ENCODE measurements at places on chromosomes 5 and 9. TPM values are rescaled to one million over a fixed set of nuclear protein-coding genes. Genes with fewer than 3 reads are reported as not detected.

- DNase-seq: peak; percentile 47
Observed at GRCh38 chr5:134406390-134406789, 5.3 kb downstream of the CDKN2AIPNL start.

DNA sequence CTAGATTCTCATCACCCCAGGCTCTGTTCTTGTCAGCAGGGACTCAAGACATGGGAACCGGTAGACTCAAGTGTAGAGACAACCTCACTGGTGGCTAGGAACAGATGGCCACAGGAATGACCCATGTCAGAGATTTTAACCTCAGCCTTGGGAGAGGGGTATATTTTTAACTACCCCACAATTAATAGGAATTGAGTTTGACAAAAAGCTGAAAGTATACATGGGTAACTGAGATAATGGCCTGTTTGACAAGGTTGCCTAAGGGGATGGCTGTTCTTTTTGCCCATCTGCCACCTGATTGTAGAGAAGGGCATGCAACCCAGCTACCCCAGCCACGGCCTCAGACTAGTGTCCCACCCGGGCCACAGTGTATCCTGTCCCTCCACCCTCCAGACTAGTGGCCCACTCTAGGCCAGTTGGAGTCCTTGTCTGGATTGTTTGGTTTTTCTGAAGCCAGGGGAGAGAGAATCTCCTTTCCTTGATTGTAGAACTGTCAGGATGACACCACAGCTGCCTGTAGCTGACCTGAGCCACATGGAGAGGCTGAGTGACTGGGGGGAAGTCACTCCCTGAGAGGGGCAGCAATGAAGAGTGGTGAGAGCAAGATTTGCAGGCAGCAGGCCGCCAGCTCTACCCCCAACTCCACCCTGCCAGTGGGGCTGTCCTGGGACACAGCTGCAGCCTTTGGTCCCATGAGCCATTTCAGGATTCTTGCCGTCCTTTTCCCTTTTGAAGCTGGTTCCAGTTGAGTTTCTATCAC is 14.6 kb upstream of the ANGPTL2 start:
- no peak for DNase-seq

DNA sequence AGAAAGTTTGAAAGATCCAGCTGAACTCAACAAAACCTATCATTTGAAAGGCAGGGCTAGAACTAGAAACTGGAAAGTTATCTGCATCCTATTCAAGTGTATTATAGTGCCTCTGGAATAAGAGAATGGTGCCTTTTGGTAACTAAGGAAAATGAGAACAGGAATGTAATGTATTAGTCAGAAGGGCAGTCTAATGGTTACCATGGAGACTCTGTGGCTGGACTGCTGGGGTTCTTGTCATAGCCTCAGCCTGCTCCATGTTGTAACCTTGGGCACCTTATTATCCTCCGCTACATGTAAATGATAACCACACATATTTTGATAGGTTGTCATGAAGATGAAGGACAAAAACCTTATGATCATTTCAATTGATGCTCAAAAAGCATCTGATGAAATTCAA is 24.6 kb upstream of the IFNB1 start:
- DNase-seq: peak; percentile 64

DNA sequence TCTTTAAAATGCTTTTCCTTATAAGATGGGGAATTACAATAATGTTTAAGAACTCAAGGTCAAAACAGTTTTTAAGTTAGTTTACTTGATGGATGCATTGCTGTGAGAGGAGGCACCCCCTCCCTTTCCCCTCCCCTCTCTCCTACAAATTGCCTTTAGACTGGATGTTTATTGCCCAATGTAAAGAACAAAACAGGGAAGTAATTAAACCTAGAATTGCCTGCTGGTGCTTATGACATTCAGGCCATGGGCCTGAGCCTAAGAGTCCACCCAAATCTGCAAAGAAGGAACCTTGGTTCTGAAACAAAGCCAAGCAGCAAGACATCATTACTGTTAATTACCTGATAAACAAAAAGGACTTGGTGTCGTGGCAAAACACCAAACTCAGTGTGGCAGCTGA is 630.3 kb downstream of the ISL1 start:
- no peak for DNase-seq

- no peak for DNase-seq
Observed at GRCh38 chr5:96651047-96651446, 11.1 kb upstream of the CAST start.

DNA sequence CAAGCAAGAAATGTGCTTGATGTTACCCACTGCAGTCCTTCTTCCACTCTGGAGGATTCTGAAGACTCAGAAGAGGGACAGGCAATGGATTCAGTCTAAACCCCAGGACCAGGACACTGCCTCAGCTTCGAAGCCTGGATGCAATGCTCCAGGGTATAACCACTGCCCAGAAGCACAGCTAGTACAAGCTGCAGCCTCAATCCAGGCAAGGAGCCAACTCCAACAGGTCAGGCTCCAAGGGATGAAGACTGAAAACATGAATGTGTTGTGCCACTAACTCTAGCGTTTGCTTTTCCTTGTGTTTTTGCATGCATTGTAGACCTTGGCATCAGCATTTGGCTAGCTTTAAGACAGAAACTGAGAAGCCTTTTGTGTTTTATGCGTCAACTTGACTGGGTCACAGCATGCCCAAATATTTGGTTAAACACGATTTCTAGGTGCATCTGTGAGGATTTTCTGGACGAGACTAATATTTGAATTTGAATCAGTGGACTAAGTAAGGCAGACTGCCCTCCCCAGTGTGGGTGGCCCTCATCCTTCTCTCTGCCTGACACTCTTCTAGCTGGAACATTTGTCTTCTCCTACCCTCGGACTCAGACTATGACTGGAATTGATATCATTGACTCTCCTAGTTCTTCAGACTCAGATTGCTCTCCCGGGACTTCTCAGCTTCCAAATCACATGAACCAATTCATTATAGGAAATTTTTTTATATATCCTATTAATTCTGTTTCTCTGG is 20.5 kb upstream of the GPX3 start:
- no peak for DNase-seq

DNA sequence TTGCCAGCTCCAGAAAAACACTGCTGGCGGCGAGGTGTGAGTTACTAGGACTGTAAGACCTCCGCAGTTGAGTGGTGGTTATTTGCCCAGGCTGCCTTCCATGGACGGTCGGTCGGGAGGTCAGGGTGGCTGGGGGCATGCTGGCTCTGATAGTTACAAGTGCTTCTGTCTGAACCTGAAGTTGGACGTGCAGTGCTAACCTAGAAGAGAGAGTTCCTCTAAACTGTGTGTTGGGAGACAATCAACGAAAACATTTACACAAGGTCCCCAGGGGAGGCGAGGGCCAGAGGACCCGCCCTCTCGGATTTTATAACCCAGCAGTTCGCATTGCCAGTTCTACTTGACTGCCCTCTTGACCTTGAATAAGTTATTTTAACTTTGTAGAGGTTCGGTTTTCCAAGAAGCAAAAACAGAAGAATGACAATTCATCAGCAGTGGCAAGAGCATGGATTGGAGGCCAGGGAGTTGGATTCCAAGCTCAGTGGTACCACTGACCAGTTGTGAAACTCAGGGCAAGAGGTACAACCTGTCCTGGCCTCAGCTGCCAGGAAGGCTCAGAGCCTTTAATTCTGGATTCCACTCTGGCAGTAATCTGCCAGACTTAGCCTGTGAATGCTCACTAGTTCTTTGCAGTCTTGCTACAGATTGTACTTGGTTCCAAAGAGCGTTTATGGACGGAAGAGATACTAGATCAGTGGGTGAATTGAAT is 28.7 kb upstream of the PDE8B start:
- no peak for DNase-seq

DNA sequence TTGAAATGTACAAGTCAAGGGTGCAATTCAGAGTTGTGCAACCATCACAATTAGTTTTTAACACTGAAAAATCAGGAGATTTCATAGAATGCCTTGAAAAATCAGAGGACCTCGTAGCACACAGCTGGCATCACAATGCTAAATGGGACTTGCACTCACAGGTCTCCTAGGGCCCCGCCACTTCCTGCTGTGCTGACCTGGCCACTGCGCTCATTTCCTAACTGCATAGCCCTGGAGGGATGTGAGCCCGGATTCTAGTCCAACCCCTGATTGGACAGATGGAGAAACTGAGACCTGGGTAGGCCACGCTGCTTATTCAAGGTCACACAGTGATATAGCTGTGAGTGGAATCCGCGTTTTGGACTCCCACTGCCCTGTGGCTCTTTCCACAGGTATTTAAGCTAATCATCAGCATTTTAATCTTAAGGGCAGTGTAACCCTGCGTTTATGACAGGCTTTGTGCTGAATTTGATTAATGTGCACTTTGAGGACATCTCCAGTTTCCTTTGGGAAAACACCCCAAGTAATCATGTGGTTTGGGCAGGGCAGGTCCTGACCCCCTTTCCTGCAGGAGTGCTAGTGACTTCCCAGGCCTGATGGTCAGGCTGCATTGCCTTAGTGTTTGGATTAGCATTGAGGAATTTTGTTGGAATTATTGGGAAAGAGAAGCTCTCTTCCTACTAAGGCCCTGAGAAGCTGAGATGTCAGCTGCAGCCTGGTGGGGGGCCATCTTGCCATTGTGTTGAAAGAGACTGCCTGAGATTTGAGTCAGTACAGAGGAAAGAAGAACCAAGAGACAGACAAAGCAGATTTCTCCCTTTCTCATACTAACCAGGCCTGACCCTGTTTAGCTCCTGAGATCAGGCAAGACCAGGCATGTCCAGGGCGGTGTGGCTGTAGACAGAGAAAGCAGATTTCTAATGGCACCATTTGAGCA is 36.2 kb downstream of the STC2 start:
- peak; percentile 38 for DNase-seq

- DNase-seq: no peak
Observed at GRCh38 chr9:130756037-130756436, 62.5 kb downstream of the EXOSC2 start.

DNA sequence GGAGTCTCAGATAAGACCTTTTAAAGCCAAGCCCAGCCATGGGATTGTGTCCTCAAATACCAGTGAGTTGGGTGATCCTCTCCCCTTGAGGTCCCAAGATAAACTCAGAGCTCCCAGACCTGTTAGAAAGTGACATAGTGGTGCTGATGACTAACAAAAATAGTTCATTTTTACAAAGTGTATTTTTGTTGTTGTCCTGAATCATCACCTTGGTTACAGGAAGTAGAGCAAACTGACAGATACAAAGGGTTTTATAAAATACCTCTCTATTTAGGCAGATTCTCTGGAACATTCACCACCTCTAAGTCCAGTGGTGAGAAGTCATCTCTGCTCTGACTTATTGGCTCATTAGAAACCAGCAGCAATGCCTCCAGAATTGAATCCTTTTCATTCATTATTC is 259.3 kb downstream of the CEMIP2 start:
- DNase-seq: peak; percentile 35

DNA sequence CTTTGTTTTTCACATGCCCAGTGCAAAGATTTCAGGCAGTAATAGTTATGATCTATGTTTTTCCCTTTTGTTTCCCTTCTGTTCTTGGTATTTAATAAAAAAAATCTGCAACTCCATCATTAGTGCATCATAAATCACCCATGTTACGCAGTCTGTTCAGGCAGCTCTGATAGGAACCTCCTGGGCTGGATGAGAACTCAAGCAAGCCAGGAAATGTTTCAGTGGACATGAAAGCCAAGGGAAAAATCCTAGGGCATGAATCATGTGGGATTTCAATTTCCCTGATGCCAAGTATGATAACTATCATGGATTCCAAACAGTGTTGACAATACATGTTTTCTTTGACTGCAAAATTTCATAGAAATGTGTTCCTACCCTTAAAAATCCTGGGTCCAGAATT is 119.7 kb upstream of the TARS1 start:
- peak; percentile 95 for DNase-seq

GRCh38 chr5:77133061-77133758 is 46.1 kb upstream of the ZBED3 start:
- DNase-seq: peak; percentile 99

DNA sequence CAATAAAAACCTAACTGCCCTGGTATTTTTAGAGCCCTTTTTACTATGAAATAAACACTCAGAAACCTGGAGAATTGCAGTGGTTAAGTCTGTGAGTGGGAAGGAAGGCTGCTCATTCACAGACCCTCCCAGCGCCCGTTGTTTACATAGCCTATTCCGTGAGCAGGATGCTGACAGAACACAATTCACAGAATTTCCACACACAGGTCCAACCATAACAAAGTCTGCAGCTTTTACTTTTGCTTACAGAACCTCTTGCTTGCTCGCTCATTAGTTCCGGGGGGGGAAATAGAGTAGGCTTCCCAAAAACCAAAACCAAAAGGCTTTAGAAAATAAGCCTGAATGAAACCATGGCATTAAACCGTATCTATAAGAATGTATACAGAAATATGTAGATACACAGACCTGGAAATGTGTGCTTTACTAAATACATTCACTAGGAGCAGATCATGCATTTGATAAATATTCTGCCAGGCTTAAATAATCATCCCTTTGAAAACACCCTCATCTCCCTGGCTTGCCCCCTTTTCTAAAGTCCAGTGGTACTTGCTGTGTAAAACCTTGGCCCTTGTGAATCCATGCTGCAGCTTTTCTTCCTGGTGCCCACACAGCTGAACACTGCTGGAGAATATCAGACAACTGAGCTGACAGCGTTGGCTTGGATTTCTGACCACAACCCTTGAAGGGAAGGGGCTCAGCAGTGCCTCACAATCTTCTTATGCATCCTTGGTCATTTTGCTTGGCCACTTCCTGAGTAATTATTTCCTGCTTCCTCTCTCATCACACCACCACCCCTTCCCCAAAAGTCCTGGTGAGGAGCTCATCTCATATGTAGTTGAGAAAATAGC is 128.0 kb downstream of the FANCC start:
- DNase-seq: no peak

DNA sequence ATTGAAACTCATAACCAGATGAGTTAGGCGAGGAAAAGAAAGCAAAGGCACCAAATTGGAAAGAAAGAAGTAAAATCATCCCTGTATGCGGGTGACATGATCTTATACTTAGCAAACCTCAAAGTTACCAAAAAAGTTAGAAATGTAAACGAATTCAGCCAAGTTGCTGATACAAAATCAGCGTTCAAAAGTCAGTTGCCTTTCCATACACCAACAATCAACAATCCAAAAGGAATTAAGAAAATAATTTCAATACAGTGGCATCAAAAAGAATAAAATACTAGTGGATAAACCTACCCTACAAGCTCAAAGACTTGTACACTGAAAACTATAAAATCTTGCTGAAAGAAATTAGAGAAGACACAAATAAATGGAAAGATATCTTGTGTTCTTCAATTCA is 14.5 kb downstream of the OBP2B start:
- DNase-seq: no peak

Gene UHRF2
- total RNA-seq: 61.1 TPM

Gene PCDHGA12
- 10.9 TPM for total RNA-seq

Gene DNAH5
- total RNA-seq: 1.4 TPM

Gene ALDH1A1
- not detected for total RNA-seq

Gene TRAF1
- total RNA-seq: 0.38 TPM

Gene OR1J2
- not detected for total RNA-seq

Gene EPB41L4B
- total RNA-seq: 1.0 TPM

Gene C9orf50
- total RNA-seq: not detected

Gene NIPAL4
- total RNA-seq: not detected

Gene UNC5A
- not detected for total RNA-seq

Gene DDX4
- total RNA-seq: not detected

Gene FGD3
- total RNA-seq: not detected

Gene TNFSF8
- total RNA-seq: not detected

All from GM23248 (cell line).